ENCODE measurements at places on chromosomes 2 and 18. TPM values are rescaled to one million over a fixed set of nuclear protein-coding genes. Genes with fewer than 3 reads are reported as not detected.

Gene RPRD1A
- 80.6 TPM for total RNA-seq

Gene RESP18
- total RNA-seq = not detected

Gene TYMS
- total RNA-seq = 47.8 TPM

Gene FOXD4L1
- not detected for total RNA-seq
